ENCODE measurements at places on chromosomes 1 and 21.

- no peak for DNase-seq
Measured at GRCh38 chr1:7015022-7015421, 229.8 kb downstream of the CAMTA1 start.

DNA sequence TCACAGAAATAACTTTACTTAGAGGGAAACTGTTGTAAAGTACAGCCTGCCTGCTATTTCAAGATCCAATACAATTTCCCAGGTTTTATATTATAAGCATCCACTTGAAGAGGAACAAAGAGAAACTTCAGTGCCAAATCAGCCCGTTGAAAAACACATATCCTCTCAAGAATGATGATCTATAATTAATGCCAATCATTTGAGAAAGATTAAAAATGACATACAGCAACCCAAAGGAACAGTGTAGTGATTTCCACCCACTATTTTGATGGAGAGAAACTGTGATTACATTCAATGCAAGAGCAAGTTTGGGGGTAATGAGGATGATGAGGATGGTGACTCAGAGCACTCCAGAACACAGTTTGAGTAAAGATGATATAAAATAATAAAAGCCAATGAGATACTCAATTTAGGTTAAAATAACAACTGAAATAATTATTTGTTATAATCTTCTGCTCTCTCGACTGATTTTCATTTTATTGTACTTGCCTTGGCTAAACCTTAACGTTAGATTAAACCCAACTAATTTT lies 715.5 kb downstream of the NCAM2 start:
- no peak for DNase-seq

- DNase-seq: no peak
Measured at GRCh38 chr1:215156232-215156631, 73.7 kb downstream of the KCNK2 start.

DNA sequence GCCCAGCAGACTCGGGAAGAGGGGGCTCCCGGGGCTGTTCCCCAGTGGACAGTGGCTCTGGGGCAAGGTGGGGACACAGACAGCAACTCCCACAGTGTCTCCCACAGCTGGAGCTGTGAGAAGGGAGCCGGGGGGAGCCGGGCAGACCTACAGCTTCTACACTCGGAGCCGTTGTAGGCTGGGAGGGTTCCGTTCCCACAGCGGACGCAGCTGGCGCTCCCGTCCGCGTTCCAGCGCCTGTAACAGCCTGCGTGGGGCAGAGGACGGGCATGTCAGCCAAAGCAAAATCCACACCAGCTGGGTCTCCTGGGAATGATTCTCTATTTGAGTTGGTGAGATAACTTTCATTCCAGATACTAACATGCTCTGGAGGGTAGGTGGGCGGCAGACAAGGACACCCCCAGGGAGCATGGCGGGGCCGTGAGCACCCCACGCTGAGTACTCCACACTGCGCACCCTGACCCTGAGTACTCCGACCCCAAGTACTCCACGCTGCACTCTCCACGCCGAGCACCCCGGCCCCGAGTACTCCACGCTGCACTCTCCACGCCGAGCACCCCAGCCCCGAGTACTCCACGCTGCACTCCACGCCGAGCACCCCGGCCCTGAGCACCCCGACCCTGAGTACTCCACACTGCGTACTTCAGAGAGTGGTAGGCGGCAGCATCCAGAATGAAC lies 13.4 kb upstream of the RNF223 start:
- DNase-seq: no peak

- no peak for DNase-seq
Measured at GRCh38 chr1:8989821-8990220, 36.4 kb downstream of the SLC2A7 start.

GRCh38 chr1:172928412-172928811 lies 122.3 kb downstream of the TNFSF18 start:
- DNase-seq: no peak

DNA sequence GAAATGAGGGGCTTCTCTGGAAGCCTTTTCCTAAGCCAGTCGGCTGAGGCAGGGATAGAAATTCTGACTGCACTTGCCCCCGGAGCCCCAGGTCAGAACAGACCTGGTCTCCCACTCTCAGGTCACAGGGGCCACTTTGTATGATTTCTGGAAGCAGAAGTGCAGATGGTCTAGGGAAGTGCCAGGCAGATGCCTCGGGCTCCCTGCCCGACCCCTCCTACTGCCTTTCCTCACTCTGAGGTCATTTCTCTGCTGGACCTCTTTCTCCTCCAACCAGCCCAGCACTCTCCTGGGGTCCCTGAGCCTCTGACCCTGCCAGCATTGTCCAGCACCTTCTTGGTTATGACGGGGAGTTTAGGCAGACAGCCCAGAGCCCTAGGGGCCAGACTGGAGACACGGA lies 8.7 kb downstream of the RUNX3 start:
- DNase-seq: no peak

GRCh38 chr21:41445465-41445862 lies 19.4 kb downstream of the MX1 start:
- DNase-seq: no peak

DNA sequence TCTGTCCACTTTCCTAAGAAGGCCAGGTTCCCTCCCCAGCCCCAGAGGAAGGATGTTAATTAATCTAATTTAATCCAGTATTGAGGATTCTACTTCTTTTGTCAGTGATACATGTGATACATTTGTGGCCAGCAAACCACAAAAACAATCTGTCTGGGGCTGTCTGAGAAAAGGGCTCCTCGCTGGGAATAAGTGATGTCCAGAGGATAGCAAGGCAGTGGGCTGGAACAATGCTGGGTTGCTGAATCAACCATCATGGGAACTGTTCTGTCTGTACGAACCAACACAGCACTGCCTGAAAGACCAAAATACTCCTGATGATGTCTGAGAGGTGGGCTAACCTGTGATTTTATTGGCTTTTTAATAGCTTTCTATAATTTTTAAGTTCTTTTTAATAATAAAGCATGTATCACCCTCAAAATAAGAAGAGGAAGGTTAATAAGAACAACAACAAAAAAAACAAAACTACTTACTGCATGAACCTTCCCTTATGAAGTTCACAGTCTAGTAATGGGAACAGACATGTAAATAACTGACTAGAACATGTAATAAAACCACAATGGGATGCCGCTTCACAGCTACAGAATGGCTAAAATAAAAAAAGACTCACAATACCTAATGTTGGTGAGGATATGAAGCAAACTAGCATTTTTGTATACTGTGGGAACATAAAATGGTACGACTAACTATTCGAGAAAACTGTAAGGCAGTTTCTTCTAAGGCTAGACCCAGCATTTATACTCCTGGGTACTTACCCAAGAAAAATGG lies 11.4 kb upstream of the ADAR start:
- no peak for DNase-seq

- no peak for DNase-seq
Measured at GRCh38 chr1:160811147-160811546, 15.2 kb downstream of the LY9 start.

DNA sequence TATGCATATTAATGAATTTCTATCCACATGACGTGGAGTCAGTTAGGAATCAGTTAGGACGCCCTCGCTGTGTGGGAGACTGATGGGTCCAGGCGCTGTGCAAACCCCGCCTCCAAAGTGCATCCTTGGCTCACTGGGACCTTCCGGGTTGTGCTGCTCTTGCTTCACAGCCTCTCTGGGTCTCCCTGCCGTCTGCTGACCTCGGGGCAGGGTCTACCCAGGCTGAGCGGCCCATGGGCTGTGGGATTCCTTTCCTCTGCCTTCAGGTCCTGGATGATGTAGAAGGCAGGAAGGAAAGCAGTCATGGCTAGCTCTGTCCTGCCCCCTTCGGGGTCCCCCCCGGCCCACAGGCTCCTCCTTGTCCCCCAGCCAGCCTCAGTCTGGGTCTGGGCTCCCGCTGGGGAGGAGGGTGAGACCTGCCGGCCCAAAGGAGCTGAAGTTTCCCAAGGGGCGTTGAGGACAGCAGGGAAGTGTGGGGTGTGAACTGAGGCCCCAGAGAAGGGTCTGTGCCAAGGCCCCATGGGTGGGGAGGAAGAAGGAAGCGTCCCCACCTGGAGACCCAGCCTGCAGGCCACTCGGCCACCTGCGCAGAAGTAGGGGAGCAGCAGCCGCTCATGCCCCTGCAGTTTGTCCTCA lies 24.6 kb upstream of the CDK11A start:
- no peak for DNase-seq

DNA sequence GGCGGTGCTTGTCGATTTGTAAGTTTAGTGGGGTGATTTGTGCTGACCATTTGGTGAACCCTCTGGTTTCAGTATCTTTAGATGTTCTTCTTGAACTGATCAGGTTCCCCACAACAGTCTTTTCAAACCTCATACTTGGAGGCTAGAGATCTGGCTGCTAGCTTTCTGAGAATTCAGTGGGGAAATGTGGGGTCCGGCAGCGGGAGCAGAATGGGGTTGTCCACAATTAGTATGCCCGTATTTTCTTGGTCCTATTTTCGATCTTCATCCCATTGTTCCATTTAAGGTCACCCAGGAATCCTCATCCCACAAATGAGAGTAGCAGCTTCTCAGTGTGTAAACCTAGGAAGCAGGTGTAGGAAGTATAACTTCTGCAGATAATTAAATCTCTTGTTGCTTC lies 10.3 kb upstream of the TPTE start:
- no peak for DNase-seq

DNA sequence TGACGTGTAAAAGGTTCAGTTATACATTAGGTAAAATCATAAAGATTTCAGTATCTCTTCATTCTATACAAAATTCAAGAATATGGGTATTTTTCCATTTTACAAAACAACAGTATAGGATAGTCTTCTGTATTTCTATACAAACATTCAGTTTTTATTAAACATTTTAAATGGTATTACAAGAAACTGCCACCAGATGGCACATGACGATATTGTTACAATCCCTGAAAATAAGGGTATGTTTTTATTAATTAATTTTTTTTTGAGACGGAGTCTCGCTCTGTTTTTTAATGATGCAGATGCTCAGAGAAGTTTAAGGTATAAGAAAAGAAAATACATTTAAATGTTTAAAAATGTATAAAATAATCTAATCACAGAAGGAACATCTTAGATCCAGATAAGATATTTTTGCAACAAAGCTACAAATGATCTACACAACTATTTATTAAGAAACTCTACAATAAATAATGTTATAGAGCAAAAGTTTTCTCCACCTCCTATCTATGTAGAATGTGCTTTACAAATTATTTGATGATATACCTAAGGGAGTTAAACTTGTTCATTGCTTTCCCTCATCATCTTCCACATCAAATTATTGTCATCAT lies 23.5 kb upstream of the RSBN1 start:
- no peak for DNase-seq

DNA sequence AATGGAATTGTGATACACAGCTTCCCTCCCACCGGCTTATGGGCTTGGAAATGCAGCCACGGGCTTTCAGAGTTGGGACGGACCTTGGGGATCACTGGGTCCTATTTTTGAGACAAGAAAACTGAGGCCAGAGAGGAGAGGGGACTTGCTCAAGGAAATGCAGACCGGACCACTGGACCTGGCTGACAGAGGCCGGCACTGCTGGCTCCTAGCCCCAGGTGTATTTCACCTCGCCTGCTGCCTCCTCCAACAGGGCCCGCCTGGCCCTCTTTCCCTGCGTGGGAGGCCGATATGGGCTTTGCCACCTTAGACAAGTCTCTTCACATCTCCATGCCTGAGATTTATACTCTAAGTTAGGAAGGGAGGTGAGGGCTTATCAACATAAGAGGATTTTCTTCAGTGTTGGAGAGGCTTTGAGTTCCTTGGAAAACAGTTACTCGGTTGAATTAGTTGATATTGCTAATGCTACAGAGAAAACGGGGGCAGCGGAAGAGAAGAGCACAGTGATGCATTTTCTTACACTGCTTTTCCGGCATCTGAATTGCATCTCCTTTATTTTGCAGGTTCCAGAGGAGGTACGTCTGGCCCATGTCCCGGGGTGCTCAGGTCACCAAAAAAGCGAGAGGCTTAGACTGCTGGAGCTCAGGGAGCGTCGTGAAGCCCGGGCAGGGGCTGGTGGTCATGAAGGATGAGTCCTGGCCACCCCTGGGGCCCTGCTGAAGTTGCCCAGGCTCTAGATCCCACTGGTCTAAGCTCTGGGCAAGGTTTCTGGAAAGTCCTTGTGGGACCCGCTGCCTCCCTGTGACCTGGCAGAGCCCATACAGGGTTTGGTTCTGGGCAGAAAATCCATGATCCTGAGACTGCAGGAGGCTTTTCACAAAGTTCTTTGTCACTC lies 44.7 kb downstream of the CAPN2 start:
- DNase-seq: no peak
